NCI-H1105 treated with DMSO at 0.1 percent for 48 hours (cell line): ENCODE measurements at places on chromosomes 5 and 9.
A peak's percentile ranks its signal among the peaks of the same experiment; 100 is the strongest.

DNA sequence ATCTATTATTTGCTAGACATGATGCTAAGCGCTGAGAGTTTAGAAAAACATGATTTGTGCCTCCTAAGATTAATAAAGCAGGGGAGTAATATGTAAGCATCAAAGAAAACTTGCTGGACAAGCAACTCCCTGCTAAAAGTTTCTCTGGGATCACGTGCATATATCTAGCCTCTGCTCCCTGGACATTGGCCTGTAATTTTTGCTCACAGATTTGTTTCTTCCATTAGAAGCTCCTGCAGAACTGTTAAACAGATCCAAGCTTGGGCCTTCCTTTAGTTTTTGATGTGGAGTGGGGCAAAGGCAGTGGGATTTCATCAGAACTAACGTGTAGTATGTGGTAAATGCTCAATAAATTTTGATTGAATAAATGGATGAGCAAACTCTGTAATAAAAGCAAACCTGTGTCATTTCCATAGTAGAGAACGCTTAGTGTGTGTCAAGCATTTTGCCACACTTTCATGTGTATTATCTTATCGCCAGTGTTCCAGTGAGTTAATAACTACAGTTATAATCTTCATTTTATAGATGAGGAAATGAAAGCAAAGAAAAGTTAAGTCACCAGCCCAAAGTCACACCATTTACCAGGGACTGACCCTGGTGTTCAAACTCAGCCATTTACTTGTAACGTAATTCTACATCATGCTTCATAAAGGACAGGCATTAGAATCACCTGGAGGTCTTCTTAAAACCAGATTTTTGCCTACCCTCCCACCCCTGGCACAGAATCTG is 100.3 kb downstream of the PCSK5 start:
- no peak for DNase-seq

DNA sequence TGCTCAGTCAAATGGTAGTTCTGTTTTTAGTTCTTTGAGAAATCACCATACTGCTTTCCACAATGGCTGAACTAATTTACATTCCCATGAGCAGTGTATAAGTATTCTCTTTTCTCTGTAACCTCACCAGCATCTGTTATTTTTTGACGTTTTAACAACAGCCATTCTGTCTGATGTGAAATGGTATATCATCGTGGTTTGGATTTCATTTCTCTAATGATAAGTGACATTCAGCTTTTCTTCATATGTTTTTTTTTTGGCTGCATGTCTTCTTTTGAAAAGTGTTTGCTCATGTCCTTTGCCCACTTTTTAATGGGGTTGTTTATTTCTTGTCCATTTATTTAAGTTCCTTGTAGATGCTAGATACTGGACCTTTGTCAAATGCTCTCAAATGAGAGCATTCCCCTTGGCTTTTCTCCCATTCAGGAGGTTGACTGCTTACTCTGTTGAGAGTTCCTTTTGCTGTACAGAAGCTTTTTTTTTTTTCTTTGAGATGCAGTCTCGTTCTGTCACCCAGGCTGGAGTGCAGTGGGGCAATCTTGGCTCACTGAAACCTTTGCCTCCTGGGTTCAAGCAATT is 58.7 kb upstream of the RGMB start:
- no peak for DNase-seq

GRCh38 chr9:22829236-22829635 is 382.6 kb downstream of the DMRTA1 start:
- no peak for DNase-seq

GRCh38 chr9:3177936-3178335 is 334.0 kb upstream of the PUM3 start:
- DNase-seq: no peak

- no peak for DNase-seq
These were observed 19.0 kb downstream of the ATOX1 start for GRCh38 chr5:151739395-151739794.

GRCh38 chr9:75088646-75089372 is 495 bp downstream of the OSTF1 start:
- peak; percentile 34 for DNase-seq

DNA sequence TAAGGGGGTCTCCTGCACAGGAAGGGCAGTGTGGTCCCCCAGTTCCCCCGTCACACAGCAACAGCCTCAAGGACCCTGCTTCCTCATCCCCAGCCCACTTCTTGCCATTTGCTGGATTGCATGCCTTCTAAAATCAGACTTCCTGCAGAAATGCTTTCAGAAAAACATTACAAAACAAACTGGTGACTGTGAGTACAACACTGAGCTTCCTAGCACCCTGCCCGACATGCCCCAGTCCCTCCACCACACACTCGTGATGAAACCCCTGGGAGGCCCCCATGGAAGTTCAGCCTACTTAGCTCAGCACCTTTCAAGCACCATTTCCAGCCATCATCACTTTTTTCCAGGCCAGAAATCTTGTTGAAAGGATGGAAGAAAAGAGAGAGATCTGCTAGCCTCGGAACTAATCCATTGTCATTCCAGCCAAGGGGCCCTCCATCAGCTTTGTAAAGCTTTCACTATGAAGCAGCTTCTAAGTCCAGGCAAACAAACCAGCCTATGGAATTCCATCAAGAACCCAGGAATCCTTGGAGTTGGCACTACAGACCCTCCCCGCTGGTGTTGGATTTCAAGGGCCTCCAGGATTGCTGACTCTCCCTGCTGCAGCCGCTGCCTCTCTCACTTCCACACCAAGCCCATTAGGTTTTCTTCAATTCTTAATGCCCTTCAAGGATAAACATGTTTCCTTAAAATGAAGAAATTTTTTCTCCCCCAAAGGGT is 114.6 kb downstream of the C5orf15 start:
- no peak for DNase-seq

GRCh38 chr9:88749420-88749819 is 214.4 kb downstream of the NXNL2 start:
- no peak for DNase-seq

DNA sequence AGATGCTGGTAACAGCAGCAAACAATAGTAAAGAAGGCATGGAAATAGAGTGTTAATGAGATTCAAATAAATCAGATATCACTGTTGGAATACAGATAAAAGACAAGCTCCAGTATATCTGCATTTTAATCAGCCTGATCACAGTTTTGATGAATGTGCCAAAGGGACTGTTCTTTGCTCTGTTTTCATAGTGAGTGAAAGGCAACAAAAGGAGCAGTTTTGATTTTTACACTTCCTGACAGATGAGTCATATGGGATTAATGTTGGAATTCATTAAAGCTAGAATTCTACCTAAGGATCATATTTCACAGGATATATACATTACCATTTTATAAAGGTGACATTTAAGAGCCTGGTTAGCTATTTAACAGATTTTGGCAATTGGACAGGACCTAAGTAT is 743.3 kb upstream of the PTPRD start:
- DNase-seq: no peak

GRCh38 chr5:68389618-68390017 is 174.1 kb downstream of the PIK3R1 start:
- no peak for DNase-seq

DNA sequence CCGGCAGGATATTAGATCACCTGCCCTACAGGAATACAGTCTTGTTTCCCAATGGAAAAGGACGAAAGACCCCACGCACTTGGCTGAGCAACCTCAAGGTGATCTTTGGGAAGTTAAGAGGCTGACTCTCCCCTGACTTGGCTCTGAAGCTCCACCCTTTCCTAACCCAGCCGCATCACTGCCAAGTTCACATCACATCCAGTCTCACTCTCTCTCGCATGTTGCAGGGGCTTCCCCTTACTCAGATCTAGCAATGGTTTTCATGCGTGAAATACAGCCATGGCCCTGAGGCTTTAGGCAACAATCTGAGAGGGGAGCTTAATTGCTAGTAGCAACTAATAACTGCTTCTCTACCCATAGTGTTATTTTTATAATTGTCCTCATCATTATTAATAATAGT is 211.6 kb downstream of the DOCK8 start:
- DNase-seq: no peak

- no peak for DNase-seq
These were observed 107.0 kb downstream of the ZNF354C start for GRCh38 chr5:179166886-179167841.

GRCh38 chr5:156794687-156795086 is 55.4 kb upstream of the PPP1R2B start:
- DNase-seq: no peak

GRCh38 chr5:110884005-110884404 is 145.2 kb downstream of the SLC25A46 start:
- DNase-seq: no peak

- no peak for DNase-seq
These were observed 14.3 kb downstream of the IRF1 start for GRCh38 chr5:132475987-132476875.

- DNase-seq: no peak
These were observed 42.2 kb downstream of the PRLR start for GRCh38 chr5:35188031-35188457.
